HL-60 (cell line): ENCODE measurements at places on chromosomes 13 and 19.

DNA sequence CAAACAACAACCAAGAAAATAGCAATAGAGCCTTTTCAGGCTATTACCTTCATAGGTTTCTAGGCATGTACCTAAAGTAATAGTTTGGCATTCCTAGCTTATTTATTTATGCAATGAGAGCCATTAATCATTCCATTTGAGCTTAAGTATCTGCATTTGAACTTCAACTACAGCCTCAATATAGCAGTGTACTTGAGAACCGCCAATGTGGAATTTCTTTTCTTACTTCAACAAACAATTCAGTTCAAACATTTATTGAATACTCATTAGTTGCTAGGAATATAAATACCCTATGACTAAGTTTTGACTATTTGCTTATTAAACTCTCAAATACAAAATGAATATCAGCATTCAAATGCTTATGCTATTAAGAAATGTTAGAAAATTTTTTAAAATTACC, 38.0 kb upstream of the FREM2 start:
- DNase-seq: no peak

GRCh38 chr19:43957891-43958290, 6.9 kb downstream of the ZNF221 start:
- DNase-seq: no peak

GRCh38 chr19:2711172-2711874, 8.8 kb upstream of the GNG7 start:
- DNase-seq: peak; percentile 78

- no peak for DNase-seq
These were observed 80.9 kb upstream of the UQCRFS1 start for GRCh38 chr19:29293736-29294342.

DNA sequence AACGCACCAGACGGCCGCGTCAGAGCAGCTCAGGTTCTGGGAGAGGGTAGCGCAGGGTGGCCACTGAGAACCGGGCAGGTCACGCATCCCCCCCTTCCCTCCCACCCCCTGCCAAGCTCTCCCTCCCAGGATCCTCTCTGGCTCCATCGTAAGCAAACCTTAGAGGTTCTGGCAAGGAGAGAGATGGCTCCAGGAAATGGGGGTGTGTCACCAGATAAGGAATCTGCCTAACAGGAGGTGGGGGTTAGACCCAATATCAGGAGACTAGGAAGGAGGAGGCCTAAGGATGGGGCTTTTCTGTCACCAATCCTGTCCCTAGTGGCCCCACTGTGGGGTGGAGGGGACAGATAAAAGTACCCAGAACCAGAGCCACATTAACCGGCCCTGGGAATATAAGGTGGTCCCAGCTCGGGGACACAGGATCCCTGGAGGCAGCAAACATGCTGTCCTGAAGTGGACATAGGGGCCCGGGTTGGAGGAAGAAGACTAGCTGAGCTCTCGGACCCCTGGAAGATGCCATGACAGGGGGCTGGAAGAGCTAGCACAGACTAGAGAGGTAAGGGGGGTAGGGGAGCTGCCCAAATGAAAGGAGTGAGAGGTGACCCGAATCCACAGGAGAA, 1.9 kb downstream of the PPP1R12C start:
- no peak for DNase-seq

DNA sequence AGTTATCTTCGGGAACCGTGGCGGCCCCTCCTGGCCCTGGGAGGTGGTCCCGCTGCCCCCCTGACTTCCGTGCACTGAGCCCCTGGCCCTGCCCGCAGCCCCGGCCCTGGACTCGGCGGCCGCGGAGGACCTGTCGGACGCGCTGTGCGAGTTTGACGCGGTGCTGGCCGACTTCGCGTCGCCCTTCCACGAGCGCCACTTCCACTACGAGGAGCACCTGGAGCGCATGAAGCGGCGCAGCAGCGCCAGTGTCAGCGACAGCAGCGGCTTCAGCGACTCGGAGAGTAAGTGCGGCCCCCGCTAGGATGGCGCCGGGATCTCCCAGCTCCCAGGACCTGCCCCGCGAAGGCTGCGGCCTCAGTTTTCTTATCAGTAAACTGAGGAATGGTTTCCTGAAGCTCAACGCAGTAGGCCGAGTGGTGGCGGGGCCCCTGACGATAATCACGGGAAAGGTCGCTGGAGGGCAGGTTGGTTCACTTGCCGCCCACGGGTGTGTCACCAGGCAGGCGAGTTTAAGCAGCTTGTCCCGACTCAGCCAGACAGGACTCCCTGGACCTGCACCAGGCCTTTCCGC, 924 bp downstream of the RGCC start:
- no peak for DNase-seq

- DNase-seq: peak; percentile 47
These were observed 128.7 kb downstream of the TSHZ3 start for GRCh38 chr19:31220540-31220939.

GRCh38 chr19:40410030-40410389, 3.2 kb downstream of the PRX start:
- DNase-seq: no peak

DNA sequence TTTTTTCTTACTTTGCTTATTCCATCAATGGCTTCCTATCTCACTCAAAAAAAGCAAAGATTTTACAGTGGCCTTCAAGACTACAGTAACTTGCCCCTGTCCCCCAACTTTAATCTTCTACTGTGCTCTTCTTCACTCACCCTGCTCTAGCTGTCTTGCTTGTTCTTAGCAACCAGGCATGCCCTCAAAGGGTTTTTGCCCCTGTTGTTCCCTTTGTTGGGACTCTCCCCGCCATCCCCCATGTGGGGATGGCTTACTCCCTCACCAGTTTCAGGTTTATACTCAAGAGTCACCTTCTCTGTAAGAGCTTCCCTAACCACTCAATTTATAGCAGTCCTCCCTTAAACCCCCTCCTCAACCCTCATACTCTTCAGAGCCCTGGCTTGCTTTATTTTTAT, 5.4 kb downstream of the MTMR6 start:
- DNase-seq: no peak

- peak; percentile 17 for DNase-seq
These were observed 74.3 kb upstream of the ATP12A start for GRCh38 chr13:24605923-24606372.

DNA sequence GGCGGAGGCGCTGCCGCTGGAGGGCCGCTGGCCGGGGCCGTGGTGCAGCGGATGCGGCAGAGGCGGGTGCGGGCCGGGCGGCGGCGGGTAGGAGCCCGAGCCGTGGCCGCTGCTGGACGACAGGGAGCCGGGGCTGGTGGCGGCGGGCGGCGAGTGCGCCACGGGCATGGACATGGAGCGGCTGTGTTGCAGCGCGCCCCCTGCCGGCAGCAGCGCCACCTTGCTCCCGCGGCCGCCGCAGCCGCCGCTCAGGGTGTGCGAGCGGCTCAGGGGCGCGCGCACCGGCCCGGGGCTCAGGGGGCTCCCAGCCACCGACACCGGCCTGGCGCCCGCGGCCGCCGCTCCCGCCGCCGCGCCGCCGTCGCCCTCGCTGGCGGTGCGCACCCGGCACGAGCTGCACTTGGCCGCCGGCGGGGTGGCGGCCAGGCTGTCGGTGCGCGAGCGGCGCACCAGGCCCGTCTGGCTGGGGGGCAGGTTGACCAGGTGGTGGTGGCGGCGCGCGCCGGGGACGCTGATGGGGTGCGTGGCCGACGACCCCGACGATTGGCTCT, 1.7 kb downstream of the IRS2 start:
- DNase-seq: peak; percentile 59

- peak; percentile 30 for DNase-seq
These were observed 34.7 kb upstream of the UBAC2 start for GRCh38 chr13:99165753-99166587.

DNA sequence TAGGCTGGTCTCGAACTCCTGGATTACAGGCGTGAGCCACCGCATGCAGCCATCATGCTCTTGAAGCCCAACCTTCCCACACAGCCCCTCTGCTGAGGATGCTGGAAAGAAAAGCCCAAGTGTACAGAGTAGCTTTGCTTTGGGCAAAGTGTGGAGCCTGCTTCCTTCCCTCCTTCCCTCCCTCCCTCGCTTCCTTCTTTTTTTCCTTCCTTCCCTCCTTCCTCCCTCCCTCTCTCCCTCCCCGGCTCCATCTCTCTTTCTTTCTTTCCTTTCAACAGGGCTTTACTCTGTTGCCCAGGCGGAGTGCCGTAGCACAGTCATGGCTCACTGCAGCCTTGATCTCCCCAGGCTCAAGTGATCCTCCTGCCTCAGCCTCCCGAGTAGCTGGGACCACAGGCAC, 2.7 kb downstream of the CC2D1A start:
- no peak for DNase-seq

- DNase-seq: no peak
These were observed 44.2 kb upstream of the SLAIN1 start for GRCh38 chr13:77653301-77653700.

- no peak for DNase-seq
These were observed 28.6 kb downstream of the F2RL3 start for GRCh38 chr19:16917401-16917800.

DNA sequence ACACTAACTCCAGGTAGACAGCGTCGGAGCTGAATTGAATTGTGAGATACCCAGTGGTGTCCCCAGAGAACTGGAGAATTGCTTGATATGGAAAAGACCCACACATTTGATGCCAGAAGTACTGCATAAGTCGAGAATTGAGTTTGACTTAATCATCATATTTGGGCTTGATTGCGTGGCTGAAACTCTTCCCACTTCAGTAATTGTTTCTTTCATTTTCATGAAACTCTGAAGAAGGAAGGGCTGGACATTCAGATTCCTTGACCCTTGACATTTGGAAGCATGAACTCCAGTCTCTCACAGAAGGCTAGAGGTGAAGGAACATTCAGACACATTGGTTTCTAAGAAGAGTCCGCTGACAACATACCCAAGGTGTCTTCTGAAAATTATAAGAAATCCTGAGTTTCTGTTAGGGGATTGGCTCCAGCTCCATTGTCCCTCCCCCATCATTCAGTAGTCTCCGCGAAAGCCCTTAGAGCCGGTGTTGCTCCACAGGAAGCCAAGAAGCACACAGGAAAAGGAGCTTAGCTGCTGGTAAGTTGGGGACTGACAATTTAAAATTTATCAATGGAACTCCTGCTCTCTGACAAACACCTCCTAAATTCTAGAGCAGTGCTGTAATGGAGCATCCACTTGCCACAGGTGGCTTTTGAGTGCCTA, at the start of gene FPR2:
FPR2 (plus strand) TSS at position 484 of the 660 bp plus-strand sequence. CDS start 7,479 bp downstream, outside the sequence.
- no peak for DNase-seq

DNA sequence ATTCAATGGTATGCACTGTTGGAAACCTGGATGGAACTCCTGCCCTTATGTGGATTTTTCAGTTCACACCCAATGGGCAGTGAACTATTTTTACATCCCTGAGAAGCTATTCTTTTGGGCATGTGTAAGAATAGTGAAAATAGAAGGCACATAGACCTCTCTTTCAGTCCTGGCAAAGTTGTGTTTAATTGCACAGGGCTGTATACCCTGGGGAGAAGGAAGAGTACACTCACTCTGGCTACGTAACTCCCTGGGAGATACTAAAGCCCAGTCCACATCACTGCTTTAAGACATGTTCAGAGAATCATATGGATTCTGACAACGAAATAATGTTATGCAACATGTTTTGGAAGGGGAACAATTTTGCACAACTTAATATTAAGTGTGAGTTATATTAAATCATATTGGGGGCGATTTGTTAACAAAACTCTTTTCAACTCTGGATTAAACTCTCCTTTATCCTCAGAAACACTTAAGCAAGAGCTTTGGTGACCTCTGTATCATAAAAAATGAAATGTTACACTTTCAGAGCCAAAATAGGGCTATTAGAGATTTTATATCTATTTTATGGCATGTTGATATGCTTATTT, 166.1 kb downstream of the DCT start:
- DNase-seq: no peak

DNA sequence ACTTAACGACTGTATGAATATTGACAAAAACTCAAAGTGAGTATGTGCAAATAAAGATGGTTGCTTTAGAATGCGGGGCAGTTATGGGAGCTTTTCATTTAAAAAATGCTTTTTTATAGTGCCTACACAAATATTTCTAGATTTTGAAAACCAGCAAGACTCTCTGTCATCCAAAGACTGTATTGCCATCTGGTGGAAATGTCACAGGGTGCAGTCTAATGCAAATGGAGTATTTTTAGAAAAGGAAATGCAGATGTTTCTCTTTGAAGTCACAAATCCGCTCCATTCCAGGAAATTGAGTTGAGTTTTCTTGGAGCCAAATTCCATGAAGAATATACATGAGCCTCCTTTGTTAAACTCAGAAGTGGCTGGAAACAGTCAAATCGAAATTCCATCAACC, 2.3 kb upstream of the C1QTNF9B start:
- DNase-seq: no peak
